ENCODE measurements at places on chromosomes 11 and 22.

GRCh38 chr11:63767565-63768236 lies 874 bp downstream of the ZFTA start:
- H3K36me3 ChIP-seq, result no peaks in the 10 kb centered on the region
- peak overlapping the region; percentile 94 for H3K4me3 ChIP-seq
- H3K27me3 ChIP-seq, result no peaks in the 10 kb centered on the region
- peak; percentile 65 for DNase-seq
- H3K4me1 ChIP-seq, result peaks cover 4% of the 10 kb centered on the region

- no peaks in the 10 kb centered on the region for H3K36me3 ChIP-seq
- no peak overlapping the region for H3K27ac ChIP-seq
- DNase-seq, result no peak
- H3K27me3 ChIP-seq, result no peaks in the 10 kb centered on the region
Measured at GRCh38 chr11:15780382-15780781, 576.0 kb downstream of the SOX6 start.

- H3K4me3 ChIP-seq, result no peak overlapping the region
- DNase-seq, result no peak
- H3K4me1 ChIP-seq, result no peaks in the 10 kb centered on the region
- H3K27me3 ChIP-seq, result no peaks in the 10 kb centered on the region
- no peaks in the 10 kb centered on the region for H3K36me3 ChIP-seq
Measured at GRCh38 chr11:70796648-70797227, 398.4 kb downstream of the CTTN start.

DNA sequence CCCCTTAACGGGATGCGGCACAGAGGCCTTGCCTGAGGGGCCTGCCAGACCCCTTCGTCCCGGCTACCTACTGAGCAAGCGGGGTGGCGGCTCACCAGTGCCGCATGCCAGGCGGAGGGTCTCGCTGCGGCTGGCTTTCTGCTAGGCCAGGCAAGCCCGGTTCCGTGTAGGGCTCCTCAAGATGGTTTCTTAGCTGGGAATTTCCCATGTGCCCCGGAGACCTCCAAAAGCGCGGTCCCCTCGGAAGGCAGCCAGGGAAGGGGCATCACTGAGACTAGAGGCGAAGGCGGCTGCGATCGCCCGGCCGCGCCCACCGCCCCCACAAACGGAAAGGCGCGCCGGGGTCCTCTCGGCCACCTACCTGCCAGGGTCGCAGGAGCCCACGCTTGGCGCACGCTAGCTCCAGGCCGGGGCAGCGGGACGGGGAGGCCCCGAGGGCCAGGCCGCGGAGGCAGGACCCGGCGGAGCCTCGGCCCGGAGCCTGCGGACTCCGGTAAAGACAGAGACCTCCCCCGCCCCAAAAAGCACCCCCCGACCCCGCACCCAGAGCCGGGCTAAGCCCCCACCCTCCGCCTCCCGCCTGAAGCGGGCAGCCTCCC lies 23.8 kb downstream of the MICAL3 start:
- no peak for DNase-seq
- peaks cover 22% of the 10 kb centered on the region for H3K4me1 ChIP-seq
- H3K27me3 ChIP-seq, result no peaks in the 10 kb centered on the region
- H3K36me3 ChIP-seq, result peaks cover 4% of the 10 kb centered on the region
- peak overlapping the region; percentile 78 for H3K27ac ChIP-seq

GRCh38 chr22:26276529-26277160 lies 107.4 kb downstream of the SEZ6L start:
- H3K27me3 ChIP-seq, result peaks cover 9% of the 10 kb centered on the region
- H3K36me3 ChIP-seq, result no peaks in the 10 kb centered on the region
- no peaks in the 10 kb centered on the region for H3K4me1 ChIP-seq
- no peak for DNase-seq
- no peak overlapping the region for H3K27ac ChIP-seq
- no peak overlapping the region for H3K4me3 ChIP-seq
